ENCODE measurements at places on chromosomes 4 and X.

DNA sequence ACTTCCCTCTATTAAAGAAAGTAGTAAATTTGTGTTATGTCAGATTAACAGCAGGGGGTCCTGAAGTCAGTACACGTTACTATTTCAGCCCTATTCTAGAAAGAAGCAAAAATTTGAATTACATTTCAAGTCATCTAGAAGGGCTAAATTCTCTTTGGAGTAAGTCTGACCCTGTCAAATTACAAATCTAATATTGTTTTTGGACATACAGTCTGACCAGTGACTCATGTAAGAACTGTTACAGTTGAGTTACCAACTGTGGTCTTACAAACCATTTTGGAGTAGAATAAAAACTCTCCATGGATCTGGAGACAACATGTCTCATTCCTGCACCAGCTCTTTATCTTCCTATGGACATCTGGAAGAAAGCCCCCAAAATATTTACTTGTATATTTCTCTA is 36.0 kb upstream of the GYPA start:
- DNase-seq: no peak

DNA sequence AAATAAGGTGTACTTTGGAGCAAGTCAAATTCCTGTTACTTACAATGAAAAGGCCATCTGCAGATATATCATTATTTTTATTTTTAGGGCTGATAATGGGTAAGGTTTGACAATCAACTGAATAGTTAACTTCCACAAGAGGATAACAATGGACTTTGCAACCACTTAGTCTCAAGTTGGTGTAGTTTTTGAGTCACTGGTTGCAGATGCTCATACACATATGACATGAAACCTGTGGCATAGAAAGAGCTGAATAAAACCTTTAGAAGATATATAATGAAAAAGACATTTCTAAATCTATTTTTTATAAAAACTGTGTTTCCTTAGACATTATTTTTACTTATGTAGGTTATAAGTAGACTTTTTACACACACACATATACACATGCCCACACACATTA is 2110.9 kb downstream of the PCDH7 start:
- no peak for DNase-seq

GRCh38 chr4:103095080-103095479 is 4.6 kb downstream of the BDH2 start:
- DNase-seq: no peak

GRCh38 chr4:98996056-98996764 is 689 bp downstream of the METAP1 start:
- no peak for DNase-seq

Measured in dermis microvascular lymphatic vessel endothelial cell (primary cell).